Effector memory CD8-positive, alpha-beta T cell (primary cell): ENCODE measurements at places on chromosomes 5 and 9.

DNA sequence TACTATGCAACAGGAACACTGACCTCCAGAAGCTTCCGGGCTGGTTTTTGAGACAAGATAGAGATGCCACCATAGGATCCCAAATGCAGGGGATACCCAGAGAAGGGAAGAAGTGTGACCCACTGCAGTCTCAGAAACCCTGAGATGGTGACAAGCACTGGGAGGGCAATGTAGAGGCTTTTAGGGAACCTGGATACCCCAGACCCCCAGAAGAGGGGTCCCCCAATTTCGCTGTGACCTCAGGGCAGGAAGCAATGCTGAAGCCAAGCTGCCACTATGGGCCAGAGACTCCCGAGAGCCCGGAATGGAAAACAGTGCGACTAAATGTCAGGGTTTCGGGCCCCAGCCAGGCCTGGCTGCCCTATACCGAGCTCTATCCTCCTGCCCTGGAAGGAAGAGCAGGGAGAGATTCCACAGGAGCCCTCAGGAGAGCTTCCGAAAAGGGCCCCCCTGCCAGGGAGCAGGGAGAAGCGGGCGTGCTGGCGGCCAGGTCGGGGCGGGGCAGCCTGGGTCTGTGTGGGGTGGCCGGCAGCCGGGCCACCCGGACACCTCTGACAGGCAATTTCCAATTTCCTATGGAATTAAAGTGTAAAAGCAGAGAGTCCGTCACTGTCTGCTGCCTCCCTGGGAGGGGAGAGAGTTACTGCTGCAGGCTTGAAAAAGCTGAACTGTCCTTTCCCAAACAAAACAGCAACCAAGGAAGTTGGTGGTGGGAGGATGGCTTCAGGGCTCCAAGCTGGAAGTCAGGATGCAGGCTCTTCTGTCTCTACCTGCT lies 154.2 kb downstream of the FGF18 start:
- DNase-seq = no peak

- DNase-seq = no peak
Observed at GRCh38 chr5:9350301-9350797, 195.5 kb downstream of the SEMA5A start.

- no peak for DNase-seq
Observed at GRCh38 chr9:135253305-135254004, 166.0 kb downstream of the OLFM1 start.

- no peak for DNase-seq
Observed at GRCh38 chr5:38529955-38530646, 26.3 kb downstream of the LIFR start.

- no peak for DNase-seq
Observed at GRCh38 chr5:37834542-37835379, 5.1 kb downstream of the GDNF start.

GRCh38 chr9:75713335-75713734 lies 177.1 kb upstream of the PCSK5 start:
- no peak for DNase-seq

GRCh38 chr5:18197734-18198133 lies 563.5 kb downstream of the TAF11L14 start:
- DNase-seq = no peak

DNA sequence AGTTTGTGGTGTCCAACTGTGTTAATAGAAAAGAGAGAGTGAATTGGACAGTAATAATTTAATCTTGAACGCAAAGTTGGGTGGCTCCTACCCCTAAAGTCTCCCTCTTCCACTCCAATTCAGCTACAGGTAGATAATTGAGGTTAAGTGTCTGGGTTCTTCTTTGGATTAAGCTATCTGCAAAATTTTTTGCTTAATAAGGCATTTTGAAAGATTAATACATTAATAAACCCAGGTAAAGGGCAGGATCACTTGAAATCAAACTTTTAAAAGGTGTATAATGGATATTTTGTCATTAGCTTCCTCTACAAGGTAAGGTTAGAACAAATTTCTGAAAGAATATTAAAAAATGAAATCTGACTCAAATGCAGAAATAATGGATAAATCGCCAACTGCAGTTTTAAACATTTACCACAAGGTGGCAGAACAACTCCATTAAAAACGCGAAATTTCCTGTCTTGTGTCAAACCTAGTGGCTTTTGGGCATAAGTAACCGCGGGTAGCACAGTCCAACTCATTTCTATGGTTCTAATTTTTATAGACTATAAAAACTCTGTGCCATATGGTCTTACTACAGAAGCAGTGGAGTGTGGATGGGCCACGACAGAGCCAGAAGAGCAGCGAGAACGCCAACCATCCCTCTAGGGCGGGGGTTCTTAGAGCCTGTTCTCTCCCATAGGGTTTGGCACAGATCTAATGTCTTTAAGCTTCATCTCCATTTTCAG lies 276.5 kb downstream of the ARHGEF28 start:
- peak; percentile 37 for DNase-seq

DNA sequence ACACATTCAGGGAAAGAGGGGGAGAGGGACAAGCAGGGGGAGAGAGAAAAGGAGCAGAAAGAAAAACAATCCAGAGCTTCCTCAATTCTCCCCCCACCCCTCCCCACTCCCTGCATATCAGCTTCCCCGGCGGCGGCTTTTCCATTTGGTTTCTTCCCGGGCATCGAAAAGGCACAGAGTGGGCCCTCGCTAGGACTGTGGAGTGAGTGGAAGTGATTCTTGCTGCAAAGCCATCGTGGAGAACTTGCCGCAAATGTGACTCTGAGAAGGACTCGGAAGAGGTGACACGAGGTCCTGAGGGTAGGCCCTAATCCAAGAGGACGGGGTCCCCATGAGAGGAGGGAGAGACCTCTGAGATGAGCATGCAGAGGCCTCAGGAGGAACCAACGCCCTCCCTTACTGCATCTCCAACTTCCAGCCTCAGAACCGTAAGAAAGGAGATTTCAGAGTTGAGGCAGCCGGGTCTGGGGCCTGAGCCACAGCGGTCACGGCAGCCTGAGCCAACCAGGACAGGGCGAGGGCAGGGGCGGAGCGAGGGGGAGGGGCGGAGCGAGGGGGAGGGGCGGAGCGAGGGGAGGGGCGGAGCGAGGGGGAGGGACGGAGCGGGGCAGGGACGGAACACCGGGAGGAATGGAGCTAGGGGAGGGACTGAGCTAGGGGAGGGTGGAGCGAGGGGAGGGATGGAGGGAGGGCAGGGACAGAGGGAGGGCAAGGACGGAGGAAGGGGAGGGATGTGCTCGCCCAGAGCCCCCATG lies 21.2 kb upstream of the SARDH start:
- DNase-seq = no peak

DNA sequence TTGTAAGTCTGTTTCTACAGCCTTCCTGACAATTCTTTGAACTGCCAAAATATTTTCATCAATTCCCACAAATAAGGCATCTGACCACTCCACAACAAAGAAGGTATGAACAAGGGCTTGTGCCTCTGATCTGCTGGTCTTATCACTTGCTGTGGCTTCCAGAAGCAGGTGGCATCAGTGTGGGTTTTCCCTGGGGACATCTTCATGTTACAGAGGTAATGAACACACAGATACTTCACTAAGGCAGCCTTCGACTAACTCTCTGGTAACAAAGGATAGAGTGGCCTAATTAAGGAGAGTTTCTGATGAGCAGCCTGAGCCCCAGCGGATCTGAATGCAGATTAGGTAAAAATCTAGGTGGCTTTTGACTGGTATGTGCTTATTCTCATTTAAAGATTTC lies 15.2 kb upstream of the ERAP2 start:
- no peak for DNase-seq

GRCh38 chr9:85600675-85601263 lies 141.0 kb downstream of the AGTPBP1 start:
- peak; percentile 28 for DNase-seq

GRCh38 chr5:8098081-8098480 lies 229.1 kb downstream of the MTRR start:
- no peak for DNase-seq

DNA sequence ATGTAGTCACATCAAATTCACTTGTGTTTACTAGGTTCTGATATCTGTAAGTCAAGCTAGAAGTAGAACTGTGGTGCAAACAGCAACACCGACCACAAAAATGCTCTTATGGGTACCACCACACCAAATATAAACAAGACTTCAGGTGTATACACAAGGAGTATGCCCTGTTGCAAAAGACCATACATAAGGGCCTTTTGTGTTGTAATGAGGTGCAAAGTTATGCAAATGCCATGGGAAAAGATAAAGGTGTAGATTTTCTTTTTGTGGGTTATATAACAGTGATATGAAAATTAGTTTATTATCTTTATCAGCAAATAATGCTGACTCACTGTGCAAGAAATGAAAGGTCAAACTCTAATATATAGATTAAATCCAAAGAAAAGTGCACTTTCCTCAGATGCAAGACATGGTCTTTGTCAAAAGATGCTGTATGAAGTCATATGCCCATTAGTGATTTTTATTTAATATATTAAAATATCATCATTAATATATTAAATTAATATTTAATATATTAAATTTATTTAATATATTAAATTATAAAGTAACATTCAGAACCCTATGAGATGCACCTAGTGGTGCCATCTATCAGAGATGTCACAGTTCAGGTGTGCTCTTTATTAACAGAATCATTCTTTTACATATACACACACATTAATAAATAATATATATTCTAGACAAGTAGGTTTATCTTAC lies 26.7 kb upstream of the ALDH1A1 start:
- no peak for DNase-seq

DNA sequence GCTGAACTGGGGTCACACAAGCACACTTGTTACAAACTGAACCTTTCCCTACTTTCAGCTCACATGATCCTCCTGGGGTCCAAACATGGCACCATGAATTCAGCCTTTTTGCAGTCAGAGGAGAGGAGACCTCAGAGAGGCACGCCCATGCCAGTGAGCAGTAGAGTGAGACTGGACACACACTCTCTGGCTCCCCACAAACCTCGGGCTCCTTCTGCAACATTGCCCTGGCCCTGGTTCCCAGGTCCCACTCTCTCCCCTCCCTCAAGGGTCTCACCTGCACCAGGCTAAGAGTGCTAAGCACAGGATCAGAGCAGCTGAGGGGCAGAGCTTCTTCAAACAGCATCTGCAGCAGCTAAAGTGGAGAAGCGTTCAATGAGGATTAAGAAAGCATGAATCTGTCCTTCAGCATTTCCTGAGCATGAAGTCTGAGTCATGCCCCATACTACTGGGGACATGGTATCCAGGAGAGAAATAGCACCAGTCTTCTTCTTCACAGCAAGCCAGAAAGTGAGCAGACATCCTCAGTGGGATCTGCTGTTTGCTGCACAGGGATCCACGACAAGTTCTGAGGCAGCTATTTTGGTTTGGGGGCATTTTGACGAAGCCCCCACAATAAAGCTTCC lies 27.2 kb downstream of the SLC35A4 start:
- DNase-seq = no peak

- DNase-seq = no peak
Observed at GRCh38 chr5:126516133-126516532, 78.9 kb downstream of the ALDH7A1 start.

DNA sequence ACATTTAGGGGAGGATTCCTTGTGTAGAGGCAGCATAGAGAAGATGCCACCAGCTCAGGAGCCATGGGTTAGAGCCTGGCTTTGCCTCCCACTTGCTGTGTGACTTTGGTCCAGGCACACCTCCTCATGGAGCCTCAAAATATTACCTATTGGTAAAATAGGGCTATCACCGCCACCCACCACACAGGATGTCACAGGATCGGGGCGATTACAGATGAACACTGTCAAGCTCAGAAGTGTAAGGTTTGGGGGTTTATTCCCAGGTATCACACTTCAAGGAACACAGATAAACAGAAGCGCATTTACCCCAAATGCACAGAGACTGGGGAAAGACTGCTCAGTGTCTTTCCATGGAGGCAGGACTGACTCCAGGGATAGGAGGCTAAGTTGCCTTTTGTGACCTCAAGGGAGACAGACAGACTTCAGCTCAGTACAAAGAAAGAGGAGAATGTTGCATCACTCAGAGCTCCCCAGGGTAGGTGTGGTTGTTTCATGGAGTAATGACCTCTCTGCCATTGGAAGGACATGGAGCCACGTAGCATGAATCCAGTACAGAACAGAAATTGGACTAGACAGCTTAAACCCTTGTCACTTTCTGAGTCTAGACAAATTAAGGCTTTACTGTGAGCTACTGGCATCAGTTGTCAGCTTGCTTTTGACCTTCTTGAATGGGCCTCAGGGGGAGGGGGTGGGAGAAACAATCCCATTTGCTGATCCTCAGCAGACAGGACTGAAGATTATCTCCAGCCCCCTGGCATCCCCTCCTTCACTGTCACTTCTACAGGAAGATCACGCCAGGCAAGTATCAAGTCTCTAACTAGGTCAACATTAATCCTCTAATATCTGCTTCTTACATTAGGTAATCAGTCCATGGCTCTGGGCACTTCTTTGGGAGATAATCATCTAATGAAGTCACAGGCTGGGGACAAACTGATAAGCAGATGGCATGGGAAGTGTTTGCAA lies 6.5 kb downstream of the TRAF1 start:
- DNase-seq = peak; percentile 41

GRCh38 chr5:177496070-177496726 lies 1.2 kb downstream of the PDLIM7 start:
- DNase-seq = no peak

GRCh38 chr5:160423099-160423498 lies 1.4 kb downstream of the PTTG1 start:
- no peak for DNase-seq

- DNase-seq = no peak
Observed at GRCh38 chr9:137176302-137177182, 4.7 kb upstream of the TMEM210 start.

GRCh38 chr5:175444060-175444904 lies at the start of gene DRD1:
Gene DRD1 (minus strand): TSS chr5:175444182. CDS start chr5:175443099, 1,083 bp downstream.
- DNase-seq = peak; percentile 10

DNA sequence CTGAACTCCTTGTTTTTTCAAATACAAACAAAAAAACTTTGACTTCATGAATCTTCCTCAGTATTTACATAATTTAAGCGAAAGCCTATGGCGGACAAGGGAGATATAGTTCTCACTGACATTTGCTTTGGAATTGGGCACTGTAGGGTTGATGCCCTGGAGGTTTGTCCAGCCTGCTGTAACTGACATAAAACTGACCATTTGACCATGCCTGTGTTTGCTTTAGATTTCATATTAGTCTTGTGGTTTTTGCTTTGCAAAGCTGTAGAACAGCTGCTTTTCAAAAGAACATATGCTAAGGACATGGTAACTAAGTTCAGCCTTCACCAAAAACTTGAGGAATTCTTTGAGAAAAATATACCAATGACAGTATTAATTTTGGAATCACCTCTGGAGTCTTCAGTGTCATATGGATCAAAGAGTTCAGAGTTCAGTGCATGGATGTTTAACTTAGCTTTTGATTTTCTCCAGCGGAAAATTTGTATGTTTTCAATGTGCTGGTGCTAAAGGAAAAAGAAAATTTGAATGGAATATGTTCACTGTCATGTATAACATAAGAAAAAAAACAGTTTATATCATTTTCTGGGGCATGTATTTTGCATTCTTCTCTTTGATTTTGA lies 1013.1 kb downstream of the NR2F1-AS1 start:
- DNase-seq = no peak
